ENCODE measurements at places on chromosomes 7 and 10.

DNA sequence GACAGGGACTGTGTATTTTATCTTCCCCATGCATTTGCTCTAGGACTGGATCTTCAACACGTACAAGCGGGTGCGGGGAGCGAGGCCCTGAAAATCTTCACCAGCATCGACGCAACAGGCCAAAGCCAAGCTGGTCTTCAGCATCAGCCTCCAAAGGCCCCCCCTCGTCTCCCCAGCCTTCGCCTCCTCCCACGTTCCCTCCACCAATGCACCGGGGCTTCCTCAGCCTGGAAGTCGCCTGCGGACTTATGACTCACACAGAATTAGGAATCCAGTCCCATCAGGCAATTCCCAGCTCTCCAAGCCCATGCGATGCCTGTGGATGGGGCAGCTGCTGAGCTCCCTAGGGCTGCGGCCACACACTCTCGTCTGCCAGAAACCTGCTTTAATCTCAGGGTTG is 36.3 kb upstream of the RNF32 start:
- DNase-seq, result no peak

- DNase-seq, result no peak
Measured at GRCh38 chr10:24299578-24300260, 90.8 kb downstream of the KIAA1217 start.

GRCh38 chr10:76874176-76874575 is 763.4 kb downstream of the KCNMA1 start:
- DNase-seq, result no peak

- DNase-seq, result no peak
Measured at GRCh38 chr7:117402109-117402508, 25.2 kb downstream of the ASZ1 start.

- no peak for DNase-seq
Measured at GRCh38 chr7:15838265-15838664, 151.8 kb upstream of the MEOX2 start.

DNA sequence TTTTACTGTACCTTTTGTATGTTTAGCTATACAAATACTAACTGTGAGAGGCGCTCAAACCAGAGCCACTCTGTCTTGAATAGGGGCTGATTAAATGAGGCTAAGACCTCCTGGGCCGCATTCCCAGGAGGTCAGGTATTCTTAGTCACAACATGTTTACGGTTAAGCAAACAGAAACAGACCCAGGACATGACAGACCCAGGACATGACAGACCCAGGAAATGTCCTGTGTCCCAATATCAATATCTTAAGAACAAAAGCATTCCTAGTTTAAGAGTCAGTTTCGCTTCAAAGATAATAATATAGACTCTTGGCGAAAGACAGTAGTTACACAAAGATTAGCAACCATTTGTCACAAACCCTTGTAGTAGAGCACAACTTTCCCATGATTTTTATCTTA is 304.5 kb downstream of the CCSER2 start:
- DNase-seq, result peak; percentile 13

GRCh38 chr7:68504716-68505115 is 1093.6 kb upstream of the AUTS2 start:
- DNase-seq, result no peak

DNA sequence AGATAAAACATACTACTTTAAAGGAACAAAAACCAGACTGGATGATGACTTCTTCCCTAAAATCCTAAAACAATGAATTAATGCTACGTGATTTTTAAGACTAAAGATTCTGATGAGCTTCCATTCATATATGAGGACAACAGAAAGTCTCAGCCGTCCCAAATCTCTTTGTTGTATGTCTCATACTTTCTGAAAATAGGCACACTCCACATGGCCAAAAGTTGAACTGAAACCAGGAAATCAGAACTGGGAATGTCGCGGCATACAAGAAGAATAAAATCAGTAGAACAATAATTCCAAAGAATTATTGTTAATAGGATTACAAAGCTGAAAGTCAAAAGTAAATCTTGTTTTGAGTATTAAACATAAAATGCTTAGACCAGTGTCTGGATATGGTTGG is 195.4 kb upstream of the GHITM start:
- no peak for DNase-seq

DNA sequence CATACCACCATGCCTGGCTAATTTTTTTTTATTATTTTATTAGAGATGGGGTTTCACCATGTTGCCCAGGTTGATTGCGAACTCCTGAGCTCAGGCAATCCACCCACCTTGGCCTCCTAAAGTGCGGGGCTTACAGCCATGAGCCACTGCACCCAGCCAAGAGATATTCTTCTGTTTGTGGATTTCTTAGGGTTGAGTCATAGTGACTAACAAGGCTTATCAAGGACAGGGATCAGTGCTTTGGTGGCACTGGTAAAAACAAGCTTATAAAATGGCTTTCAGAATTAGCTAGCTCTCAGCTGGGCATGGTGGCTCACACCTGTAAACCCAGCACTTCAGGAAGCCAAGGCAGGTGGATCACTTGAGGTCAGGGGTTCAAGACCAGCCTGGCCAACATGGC is 122.4 kb downstream of the ZNF248 start:
- no peak for DNase-seq

GRCh38 chr10:10193848-10194247 is 823.8 kb upstream of the CELF2 start:
- no peak for DNase-seq

DNA sequence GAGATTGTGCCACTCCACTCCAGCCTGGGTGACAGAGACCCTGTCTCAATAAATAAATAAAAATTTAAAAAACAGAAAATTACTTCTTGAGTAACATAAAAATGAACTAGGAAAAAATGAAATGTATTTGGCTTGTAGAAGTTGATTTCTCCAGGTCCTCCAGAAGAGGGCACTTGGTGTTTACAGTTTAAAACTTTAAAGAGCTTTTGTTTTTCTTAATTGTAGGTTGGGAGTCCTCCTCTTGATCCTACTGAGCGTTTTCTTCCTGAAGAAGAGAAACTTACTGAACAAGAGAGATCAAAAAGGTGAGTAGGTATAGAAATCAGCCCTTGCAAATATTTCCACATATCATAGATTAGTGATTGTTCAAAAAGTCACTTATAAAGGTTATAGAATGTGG is 16.2 kb downstream of the KIFBP start:
- DNase-seq, result peak; percentile 25

DNA sequence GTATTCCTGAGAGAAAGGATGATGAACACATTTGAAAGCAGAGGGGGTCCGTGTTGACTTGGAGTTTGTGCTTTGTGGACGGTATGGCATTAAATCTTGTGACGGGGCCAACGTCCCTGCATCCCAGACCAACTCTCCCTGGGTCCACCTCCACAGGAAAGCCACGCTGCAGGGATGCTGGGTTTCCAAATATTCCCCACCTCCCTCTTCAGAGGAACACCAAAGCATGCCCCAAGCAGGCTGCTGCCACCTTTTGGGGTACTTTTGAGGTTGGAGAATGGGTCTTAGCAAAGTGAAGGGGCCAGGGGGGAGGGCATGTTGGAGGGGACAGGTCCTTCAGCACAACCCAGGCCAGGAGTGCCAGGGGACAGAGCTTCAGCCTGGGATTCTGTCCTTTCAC is 504.4 kb downstream of the TCERG1L start:
- no peak for DNase-seq

DNA sequence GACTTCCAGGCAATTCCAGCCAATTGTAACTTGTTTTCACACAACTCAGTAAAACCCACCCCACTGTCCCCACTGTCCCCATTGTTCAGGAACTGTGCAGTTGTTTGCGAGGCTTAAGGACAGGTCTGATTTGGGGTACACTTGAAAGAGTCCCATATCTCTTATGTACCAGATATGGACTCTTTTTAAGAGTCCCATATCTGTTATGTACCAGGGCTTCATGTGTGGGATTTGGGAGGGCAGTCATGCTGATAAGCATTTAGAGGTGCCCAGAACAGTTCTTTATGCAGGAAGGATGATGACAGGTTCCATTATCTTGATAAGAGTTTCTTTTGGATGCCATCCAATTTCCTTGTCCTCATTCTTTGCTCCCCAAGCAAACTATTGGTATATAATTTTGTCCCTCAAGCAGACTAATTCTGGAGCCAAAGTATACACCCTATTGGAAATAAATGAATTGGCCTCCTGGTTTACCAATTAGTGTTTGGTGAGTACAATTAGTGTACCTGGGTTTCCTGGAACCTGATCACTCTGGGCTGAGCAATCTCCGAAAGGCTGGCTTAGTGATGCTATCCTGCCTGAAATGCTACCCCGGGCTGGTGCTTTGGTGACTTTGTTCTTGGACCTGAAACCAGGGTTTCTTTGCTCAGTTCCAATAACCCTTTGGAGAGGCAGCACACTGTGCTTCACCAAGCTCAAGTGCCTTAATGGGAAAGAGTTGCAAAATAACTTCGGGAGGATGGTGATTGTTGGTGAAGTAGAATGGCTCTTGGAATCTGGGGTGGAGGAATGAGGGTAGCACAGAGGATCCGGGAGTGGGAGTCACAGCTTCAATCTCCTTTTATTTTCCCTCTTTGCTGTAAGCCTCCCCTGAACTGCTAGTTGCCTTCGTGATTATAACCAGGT is 6.2 kb upstream of the DMBT1 start:
- DNase-seq, result no peak

- DNase-seq, result peak; percentile 51
Measured at GRCh38 chr7:73986158-73986631, 41.8 kb upstream of the ELN start.

DNA sequence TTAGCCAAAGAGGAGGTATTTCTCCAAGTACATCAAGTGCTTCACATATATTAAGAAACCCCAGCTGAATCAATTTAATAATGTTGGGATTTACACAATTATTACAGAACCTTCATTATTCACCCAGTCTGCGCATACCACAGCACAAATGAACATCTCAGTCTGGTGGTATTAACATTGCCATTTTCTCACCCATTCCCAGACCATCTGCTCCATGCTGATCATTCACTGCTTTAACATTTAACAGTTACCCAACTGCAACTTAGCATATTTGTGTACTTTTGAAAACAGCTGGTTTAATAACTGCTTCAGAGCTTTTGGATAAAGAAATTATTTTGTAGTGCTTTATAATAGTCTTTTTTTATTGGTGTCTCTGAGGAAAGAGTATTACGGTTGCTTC is 1072.1 kb downstream of the NXPH1 start:
- DNase-seq, result no peak
